Activated CD8-positive, alpha-beta T cell treated with anti-CD3 and anti-CD28 coated beads, Interleukin-2, amount 10 ng/mL, durations not matched to agents 7 days and 5 days (primary cell): ENCODE measurements at places on chromosomes 1 and 21. TPM values are rescaled to one million over a fixed set of nuclear protein-coding genes. Genes with fewer than 3 reads are reported as not detected.

GRCh38 chr1:33814166-33814565 lies 49.7 kb upstream of the HMGB4 start:
- no peak overlapping the region for H3K4me3 ChIP-seq
- H3K4me1 ChIP-seq: no peaks in the 10 kb centered on the region
- H3K36me3 ChIP-seq: no peaks in the 10 kb centered on the region
- H3K27ac ChIP-seq: no peak overlapping the region
- H3K27me3 ChIP-seq: peaks cover 8% of the 10 kb centered on the region

DNA sequence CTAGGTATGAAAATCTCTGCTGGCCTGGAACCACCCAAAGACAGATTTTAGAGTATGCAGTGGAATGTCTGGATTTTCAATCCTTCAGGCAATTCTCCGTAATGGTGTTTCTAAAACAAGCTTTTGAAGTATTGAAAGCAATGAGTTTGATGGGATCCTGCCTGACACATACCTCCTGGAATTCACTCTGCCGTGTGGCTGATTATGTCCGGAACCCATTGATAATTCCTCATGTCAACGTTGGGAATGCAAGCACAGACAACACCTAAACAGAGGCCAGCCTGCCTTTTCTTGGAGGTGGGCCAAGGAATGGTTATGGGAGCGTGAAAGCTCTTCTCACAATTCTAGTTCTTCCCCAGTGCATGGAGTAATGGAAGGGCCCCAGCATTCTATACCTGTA lies 168.9 kb upstream of the HMCN1 start:
- H3K27me3 ChIP-seq: no peaks in the 10 kb centered on the region
- H3K4me1 ChIP-seq: peaks cover 83% of the 10 kb centered on the region
- H3K36me3 ChIP-seq: peaks cover 16% of the 10 kb centered on the region
- no peak overlapping the region for H3K4me3 ChIP-seq

DNA sequence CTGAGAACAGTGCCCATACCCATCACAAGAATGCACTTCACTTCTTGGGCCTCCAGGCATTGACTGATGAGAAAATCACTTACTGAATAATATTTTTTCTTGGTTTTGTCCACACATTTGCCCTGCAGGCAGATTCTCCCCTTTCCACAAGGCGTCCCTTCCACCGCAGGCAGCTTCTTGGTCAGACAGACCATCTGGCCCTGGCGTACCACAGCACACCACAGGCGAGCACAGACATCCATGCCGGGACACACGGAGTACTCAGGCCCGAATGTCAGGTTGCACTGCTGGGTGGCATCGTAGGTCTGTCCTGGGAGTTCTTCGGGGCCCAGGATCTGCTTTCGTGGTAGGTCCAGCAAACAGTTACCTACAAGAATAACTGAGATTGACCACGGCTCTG lies 32.5 kb downstream of the ADAMTS5 start:
- H3K4me1 ChIP-seq: no peaks in the 10 kb centered on the region
- H3K27ac ChIP-seq: no peak overlapping the region
- H3K27me3 ChIP-seq: no peaks in the 10 kb centered on the region

DNA sequence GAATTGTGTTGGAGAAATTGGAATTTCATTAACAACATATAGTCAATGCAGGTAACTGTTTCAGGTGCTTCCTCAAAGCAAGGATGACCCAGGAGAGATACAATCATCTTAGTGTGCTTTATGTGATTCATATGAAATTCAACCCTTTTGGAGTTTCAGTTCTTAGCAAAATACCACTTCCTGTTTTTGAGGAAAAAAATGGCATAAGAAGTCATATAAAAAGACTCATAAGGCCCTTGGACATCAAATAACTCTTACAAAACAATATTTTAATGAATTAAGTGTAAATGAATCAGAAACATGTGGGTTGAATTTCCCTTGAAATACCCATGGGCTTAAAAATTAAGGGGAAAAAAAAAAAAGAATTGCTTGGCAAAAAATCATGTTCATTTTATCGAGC lies 926.6 kb downstream of the LTN1 start:
- H3K4me3 ChIP-seq: no peak overlapping the region
- no peak for DNase-seq
- H3K36me3 ChIP-seq: no peaks in the 10 kb centered on the region
- H3K27ac ChIP-seq: no peak overlapping the region
- no peaks in the 10 kb centered on the region for H3K27me3 ChIP-seq

DNA sequence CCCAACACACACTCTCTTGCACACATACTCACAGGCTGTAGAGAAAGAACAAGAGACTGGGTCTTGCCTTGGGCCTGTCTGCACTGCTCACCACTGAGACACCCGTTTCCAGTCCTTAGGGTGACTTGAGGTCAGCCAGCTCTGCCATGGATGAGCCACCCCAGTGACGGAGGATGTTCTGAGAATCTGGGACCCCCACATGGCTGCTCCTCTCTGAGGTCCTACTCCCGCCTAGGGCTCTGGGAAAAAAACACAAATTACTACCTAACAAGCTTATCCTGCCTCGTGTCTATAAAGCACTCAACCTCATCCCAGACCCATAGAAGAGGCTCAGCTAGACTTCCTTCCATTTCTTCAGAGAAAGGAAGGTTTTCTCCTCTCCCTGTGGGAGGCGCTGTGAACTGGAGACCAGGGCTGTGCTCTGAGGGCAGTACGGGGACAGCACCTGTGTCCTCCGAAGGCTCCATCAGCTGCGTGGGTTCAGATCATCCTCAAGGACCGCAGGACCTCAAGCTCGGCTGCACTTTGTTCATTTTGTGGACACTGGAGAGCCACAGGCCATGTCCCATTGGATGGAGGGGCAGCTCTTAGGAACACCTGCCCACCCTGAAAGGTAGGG lies 4.3 kb upstream of the CLEC20A start:
- H3K4me1 ChIP-seq: no peaks in the 10 kb centered on the region
- no peaks in the 10 kb centered on the region for H3K36me3 ChIP-seq
- no peak for DNase-seq
- H3K4me3 ChIP-seq: no peak overlapping the region
- no peaks in the 10 kb centered on the region for H3K27me3 ChIP-seq

The CTSS gene
- 65.8 TPM for total RNA-seq

The DIRAS3 gene
- total RNA-seq: not detected

The AMY1C gene
- total RNA-seq: not detected

The ARMH1 gene
- total RNA-seq: 80.0 TPM
